ENCODE measurements at places on chromosomes 6 and 20. TPM values are rescaled to one million over a fixed set of nuclear protein-coding genes. Genes with fewer than 3 reads are reported as not detected.

SSTR4 gene
- total RNA-seq, result not detected

DNA sequence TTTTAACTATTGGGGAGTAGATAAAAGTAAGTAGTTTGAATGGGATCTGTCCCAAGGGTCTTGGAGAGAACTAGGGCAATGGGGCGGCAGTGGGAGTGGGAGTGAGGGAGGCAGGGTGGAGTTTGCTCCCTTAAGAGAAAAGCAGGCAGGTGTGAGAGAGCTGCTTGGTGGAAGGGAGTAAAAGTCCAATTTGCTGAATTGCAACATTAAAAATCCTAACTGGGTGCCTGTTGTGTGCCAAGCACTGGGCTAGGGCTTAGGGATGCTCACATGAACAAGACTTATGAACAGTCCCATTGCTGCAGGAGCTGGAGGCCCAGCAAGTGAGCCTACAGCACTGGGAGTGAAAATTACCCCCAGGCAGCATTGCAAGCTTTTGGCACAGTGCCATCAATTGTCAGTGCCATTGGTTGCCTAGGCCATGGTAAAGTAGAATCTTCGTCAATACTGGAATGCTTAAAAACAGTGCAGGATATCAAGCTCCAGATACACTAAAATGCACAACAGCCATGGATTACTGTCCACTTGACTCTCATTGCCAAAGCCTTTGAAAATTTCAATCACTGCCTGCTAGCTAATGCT is 277.7 kb upstream of the JARID2 start:
- DNase-seq, result no peak

- no peak for DNase-seq
Observed at GRCh38 chr6:109867009-109867969, 110.8 kb upstream of the GPR6 start.

- DNase-seq, result peak; percentile 53
Observed at GRCh38 chr6:33696548-33697518, 14.7 kb downstream of the UQCC2 start.

GRCh38 chr6:39074486-39074885 is 25.9 kb downstream of the GLP1R start:
- DNase-seq, result no peak

- no peak for DNase-seq
Observed at GRCh38 chr6:16059496-16059895, 69.4 kb upstream of the MYLIP start.

Data from aorta (tissue), 5 donors.